CD4-positive, alpha-beta T cell treated with Interleukin-17A for 1 hour (primary cell): ENCODE measurements at places on chromosomes 3 and 15.
A peak's percentile ranks its signal among the peaks of the same experiment; 100 is the strongest.

DNA sequence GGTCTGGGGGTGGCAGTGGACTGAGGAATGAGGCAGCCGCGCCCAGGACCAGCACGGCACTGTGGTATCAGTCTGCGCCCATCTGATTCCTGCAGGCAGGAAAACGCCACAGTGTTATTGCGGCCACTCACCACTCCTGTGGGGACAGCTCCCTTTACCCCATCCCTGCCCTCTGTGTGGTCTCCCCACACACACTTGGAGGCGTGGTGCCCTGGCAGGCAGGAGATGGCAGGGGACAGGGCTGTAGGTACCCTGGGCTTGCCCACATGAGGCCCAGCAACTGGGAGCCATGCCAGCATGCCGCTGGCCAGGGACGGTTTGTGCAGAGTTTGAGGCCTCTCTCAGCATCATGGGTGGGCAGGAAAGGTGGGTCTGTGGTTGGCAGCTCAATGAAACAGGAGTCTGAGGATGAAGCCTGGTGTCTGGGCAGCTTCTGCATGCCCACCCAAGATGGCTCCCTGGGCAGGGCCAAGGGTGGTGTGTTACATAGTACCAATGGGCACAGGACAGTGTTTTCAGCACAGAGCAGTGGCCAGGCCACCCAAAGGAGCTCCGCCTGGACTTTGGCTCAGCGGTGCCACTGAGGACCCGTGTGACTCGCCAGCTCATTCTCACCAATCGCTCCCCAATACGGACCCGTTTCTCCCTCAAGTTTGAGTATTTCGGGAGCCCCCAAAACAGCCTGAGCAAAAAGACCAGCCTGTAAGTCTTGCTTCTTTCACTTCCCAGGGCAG is 27.2 kb downstream of the ACAA1 start:
- no peak for DNase-seq

- no peak for DNase-seq
Observed at GRCh38 chr15:48059791-48060190, 61.0 kb upstream of the SLC24A5 start.

GRCh38 chr3:24963762-24964625 is 464.1 kb upstream of the RARB start:
- DNase-seq: no peak

- no peak for DNase-seq
Observed at GRCh38 chr3:63559884-63560283, 92.6 kb upstream of the SNTN start.

DNA sequence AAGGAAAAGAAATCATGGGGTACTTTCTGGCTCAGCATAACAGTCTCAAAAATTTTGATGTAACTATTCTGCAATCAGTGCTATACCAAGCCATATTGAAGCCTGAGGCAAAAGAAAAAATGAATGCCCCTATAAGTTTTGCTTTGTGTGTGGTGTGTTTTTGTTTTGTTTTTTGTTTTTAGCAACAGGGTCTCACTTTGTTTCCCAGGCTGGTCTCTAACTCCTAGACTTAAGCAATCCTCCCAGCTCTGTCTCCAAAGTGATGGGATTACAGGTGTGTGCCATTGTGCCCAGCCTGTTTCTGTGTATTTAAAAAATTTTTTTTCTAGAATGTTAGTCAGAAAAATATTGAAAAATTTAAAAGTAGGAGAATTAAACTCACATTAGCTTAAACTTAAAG is 93.2 kb downstream of the ZNF280D start:
- no peak for DNase-seq

DNA sequence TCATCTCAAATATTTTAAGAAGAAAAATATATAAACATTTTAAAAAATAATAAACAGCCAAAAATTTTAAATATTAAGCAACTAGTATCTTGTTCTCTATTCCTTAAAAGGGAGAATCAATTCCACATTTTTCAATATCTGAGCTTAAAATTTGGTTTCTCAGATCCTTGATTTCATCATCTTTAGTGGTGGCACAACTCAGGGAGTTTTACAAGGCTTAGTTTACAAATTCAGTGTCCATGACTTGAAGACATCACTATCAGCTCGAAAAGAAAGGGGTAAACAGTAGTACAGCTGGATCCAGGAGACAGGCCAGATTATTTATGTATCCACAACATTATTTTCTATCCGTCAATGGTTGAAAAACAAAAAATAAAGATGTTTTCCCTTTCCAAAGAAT is 11.6 kb downstream of the IGF2BP2 start:
- no peak for DNase-seq

GRCh38 chr3:96483781-96484180 is 330.6 kb upstream of the EPHA6 start:
- DNase-seq: no peak

GRCh38 chr3:50442945-50443579 is 60.4 kb downstream of the CACNA2D2 start:
- DNase-seq: no peak

GRCh38 chr15:61815356-61816083 is 244.7 kb downstream of the VPS13C start:
- DNase-seq: no peak

GRCh38 chr3:190492966-190493365 is 20.9 kb upstream of the IL1RAP start:
- no peak for DNase-seq

DNA sequence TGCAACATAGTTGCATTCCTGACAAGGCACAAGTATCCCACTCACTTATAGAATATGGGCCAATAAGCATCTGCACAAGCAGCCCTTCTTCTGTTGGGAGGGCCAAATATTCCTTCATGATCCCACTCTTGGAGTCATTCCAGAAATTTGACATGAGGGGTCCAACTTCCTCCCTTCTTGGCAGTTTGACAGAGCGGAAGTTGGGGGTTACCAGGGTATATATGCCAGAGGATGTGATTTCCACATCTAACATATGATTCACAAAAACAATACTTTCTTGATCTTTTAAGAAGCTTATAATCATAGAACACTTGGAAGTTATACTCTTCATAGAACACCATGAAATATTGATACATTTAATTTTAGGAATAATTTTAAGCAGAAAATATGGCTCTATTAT is 100.9 kb upstream of the CRBN start:
- DNase-seq: no peak

DNA sequence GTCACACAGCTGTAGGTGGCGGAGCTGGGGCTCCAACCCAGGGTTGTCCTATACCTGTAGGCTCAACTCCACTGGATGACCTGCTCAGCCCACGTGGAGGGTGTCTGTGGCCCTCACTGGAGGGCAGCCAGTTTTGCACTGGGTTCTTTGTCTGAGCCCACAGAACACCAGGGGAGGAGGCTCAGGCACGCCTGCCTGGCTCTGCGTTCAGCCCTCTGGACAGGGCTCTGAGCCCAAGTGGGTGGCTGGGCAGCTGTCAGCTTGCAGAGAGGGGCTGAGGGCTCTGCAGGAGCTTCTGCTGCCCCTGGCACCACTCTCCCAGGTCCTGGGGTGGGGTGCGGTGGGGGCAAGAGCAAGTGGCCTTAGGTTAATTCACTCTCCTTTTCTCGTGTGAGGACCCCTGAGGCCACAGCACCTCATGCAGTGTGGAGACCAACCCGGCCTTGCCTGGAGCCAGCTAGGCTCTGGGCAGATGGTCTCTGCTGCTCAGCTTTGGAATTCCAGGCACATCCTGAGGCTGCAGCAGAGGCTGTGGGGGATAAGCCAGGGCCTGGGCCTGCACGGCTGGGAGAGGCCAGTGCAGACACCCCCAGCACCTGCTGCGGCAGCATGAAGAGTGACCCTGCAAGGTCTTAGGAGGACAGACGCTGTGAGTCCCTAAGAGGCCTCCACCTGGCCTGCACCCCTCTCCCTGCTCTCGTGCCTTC is 23.5 kb downstream of the DUSP7 start:
- no peak for DNase-seq

GRCh38 chr3:186986816-186987215 is 56.5 kb downstream of the ST6GAL1 start:
- DNase-seq: no peak

GRCh38 chr15:77480859-77481633 is 60.4 kb downstream of the HMG20A start:
- no peak for DNase-seq

DNA sequence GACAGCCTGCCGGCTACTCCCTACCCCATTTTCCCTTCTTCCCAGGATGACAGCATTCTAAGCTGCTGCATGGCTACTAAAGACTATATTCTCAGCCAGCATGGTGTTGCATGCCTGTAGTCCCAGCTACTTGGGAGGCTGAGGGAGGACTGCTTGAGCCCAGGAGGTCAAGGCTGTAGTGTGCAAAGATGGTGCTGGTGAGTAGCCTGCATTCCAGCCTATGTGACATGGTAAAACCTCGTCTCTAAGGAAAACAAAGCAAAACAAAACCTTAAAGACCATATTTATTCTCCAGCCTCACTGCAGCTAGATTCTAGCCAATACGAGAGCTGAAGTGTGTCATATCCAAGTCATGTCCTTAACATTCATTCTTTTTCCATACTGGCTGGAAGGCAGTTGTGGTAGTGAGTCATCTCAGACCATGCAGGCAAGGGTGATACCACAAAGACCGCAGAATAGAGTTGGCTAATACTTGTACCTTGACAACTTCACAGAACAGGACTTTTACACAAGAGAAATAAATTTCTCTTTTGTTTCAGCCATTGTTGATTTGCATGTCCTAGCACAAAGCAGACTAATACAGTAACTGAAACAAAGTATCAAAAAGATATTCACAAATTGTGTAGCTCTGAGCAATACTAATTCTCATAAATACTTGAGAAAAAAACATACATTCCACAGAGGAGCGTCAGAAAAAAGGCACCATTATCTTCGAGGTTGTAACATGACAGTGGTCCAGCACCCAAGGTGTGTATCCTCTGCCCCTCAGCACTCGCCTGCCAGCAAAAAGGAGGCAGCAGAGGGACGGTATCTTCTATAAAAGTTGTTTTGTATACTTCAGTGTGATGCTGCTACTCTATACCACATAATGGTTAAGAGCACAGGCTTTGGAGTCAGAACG is 14.8 kb downstream of the PBRM1 start:
- peak; percentile 46 for DNase-seq

GRCh38 chr15:73352082-73352481 is 16.7 kb downstream of the HCN4 start:
- DNase-seq: no peak

GRCh38 chr3:38029400-38030125 is at the start of gene PLCD1:
TSS of gene PLCD1 (minus strand) at chr3:38029642. CDS start at chr3:38029539, 103 bp downstream.
- DNase-seq: peak; percentile 65

- DNase-seq: no peak
Observed at GRCh38 chr3:52197499-52197841, 490 bp upstream of the ALAS1 start.

- no peak for DNase-seq
Observed at GRCh38 chr3:66082679-66083078, 44.0 kb upstream of the MAGI1 start.

DNA sequence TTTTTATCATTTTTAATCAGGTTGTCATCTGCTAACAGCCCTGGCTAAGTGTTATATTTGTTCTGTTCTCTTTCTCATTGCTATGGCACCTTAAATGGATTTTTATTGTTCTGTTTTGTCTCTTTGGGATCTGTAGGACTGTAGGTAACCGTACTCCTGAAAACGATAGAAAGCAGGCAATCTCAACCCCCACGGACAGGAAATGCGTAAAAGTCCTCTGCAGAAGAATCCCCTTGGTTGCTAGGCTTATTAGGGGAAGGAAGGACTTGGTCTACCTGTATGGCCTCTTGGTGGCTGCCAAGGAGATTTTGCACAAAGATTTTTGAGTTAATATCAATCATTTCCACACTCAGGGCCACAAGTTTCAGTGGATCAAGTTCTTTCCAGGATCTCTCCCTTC is 571.9 kb upstream of the ZNF385D start:
- no peak for DNase-seq

DNA sequence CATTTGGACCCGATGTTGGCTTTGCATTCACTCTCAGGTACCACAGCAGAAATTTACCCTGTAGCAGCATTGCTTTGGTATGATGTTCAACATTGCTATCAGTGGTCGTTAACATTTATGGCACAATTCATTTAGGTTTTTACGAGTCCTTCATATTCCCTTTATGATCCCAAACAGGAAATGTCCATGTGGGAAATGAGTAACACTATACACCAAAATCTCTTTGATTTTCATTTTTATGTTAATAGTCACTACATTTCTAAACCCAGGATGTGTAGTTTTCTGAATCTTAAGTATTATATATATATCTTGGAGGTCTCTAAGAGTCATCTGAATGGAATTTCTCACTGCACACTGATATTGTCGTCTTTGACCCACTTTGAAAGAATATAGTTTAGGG is 78.5 kb upstream of the RBMS3 start:
- DNase-seq: no peak

- no peak for DNase-seq
Observed at GRCh38 chr15:68295014-68295805, 17.7 kb downstream of the FEM1B start.

DNA sequence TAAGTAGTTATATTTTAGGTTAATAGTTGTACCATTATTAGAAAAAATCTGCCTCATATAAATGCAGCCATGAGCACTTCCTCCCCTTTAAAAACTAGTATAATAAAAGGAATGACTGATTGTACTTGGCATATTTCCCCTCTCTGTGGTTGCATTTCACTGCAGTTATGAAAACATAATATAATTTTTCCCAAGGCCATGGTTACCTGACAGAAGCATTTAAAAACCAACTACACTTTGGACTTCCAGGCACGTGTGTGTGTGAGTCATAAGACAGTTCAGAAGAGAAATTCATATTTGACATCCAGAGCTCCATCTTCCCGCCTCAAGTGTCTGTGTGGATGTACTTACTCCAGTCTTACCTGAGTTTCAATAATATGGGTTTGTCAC is 828.2 kb upstream of the CFAP20DC start:
- no peak for DNase-seq

- DNase-seq: no peak
Observed at GRCh38 chr3:20769430-20769829, 583.4 kb upstream of the SGO1 start.

DNA sequence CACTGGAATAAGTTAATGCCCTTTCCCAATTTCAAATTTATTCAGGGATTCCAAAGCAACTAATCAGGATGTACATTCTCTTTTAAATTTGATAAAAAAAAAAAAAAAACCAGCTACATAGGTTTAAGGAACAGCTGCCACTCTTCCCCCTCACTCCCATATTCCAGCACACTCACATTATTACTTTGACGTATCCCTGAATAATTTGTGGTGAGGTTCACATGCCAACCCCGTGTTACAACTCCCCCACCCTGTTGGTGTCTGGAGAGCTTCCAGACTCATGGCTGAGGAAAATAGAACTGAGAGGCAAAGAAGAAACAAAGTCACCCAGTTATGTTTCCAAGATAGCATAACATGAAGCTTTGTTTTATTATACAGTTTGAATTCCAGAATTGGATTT is 300.5 kb upstream of the MME start:
- no peak for DNase-seq

DNA sequence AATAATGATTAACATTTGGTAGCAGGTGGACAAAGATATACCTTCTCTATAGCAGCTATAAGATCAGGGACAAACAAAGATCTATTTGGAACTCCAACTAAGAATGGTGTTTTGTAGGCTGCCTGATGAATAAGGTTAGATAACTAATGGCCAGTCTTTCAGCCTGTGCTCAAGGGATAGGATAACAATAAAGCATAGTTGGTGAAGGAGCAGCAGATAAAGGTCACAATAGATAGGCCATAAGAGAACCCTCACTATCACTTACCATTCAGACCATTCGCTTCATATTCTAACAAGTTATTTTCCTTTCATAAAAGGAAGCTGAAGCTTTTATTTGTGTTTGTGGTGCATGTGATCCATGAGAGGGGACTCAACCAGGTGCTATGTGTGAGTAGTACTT is 19.8 kb downstream of the EPM2AIP1 start:
- DNase-seq: no peak
